Kidney capillary endothelial cell (primary cell): ENCODE measurements at places on chromosomes 1 and 21.

DNA sequence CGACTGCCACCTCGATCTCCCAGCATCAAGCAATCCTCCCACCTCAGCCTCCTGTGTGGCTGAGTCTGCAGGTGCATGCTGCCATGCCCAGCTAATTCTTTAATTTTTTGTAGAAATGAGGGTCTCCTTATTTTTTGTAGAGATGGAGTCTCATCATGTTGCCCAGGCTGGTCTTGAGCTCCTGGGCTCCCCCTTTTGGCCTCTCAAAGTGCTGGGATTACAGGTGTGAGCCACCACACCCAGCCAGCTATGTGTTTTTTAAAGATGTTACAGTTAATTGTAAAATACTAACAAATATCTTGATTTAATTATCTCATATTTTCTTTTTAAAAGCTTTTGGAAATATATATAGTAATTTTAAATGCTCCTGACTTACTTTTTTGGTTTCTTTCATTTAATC lies 181.3 kb upstream of the DMRTA2 start:
- no peak for DNase-seq

- no peak for DNase-seq
Measured at GRCh38 chr1:235650341-235651169, 971 bp upstream of the GNG4 start.

- peak; percentile 45 for DNase-seq
Measured at GRCh38 chr1:27296773-27297291, 25.1 kb upstream of the TMEM222 start.

DNA sequence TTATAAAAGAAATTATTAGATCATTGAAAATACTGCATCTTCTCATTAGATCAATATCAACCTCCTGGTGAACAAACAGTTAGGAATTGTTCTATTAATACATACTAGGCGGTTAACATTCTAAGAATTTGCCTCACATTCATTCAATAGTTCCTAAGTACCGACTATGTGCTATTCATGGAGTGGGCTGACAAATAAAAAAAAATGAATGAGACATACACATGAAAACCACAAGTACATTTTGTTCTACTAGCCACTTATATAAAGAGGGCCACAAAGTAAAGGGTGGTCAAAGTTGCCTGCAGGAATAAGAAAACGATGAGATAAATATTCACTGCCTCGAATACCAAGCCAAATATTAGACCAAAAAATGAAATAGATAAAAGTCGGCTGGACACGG lies 294.4 kb downstream of the SDCCAG8 start:
- DNase-seq: no peak

- DNase-seq: no peak
Measured at GRCh38 chr1:229538945-229539344, 19.6 kb downstream of the ABCB10 start.

DNA sequence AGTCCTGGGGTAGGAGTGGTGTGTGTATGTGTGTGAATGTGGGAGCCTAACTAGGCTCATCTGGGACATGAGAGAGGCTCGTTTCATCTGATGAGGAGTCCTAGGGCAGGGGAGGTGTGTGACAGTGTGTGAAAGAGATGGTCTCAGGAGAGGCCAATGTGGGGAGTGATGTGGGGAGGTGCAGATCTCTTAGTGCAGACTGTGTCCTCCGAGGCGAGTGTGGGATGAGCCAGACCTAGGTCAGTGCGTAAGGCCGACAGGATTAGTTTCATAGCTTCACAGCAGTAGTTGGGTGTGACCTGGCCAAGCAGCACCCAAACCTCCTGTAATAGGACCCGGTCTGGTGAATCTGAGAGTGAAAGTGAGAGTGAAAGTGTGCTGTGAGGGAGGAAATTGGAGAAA lies 94.7 kb downstream of the LIPI start:
- DNase-seq: no peak

GRCh38 chr1:36154765-36155407 lies 1.1 kb upstream of the MAP7D1 start:
- no peak for DNase-seq

DNA sequence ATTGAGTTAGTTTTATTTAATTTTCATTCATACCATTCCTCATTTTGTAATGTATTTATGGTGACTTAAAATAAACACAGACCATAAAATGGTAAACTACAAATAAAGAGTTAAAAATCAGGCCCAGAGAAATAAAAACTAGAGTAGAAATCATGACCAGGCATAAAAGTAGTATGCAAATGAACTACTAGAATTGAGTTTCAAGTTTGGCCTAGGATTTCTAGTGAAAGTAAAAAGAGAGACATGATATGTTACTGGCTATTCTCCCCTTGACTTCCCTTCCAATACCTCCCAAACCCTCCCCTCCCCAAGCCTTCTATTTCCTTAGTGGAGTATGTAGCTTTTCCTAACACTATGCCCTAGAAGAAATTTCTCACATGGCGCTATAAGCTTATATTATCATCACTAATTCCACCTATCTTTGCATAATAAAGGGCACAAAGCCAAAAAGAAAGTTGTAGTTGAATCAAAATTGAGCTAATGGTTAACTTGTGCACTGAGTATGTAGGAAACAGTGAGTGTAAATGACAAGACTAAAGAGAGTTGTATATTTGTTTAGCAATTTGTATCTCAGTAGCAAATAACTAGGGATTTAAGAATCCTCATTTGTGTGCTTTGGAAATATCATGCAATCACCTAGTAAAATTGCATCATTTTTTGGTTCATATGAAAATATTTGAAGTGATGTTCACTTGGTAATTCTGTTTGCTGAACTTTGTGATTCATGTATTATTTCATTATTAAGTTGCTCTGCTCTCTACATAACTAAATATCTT lies 29.7 kb upstream of the CDC14A start:
- no peak for DNase-seq

- DNase-seq: no peak
Measured at GRCh38 chr1:52906135-52906603, 15.4 kb downstream of the ECHDC2 start.

GRCh38 chr1:62076286-62076685 lies 118.4 kb upstream of the L1TD1 start:
- peak; percentile 69 for DNase-seq

- DNase-seq: no peak
Measured at GRCh38 chr1:167631386-167631935, 1.4 kb downstream of the RCSD1 start.

DNA sequence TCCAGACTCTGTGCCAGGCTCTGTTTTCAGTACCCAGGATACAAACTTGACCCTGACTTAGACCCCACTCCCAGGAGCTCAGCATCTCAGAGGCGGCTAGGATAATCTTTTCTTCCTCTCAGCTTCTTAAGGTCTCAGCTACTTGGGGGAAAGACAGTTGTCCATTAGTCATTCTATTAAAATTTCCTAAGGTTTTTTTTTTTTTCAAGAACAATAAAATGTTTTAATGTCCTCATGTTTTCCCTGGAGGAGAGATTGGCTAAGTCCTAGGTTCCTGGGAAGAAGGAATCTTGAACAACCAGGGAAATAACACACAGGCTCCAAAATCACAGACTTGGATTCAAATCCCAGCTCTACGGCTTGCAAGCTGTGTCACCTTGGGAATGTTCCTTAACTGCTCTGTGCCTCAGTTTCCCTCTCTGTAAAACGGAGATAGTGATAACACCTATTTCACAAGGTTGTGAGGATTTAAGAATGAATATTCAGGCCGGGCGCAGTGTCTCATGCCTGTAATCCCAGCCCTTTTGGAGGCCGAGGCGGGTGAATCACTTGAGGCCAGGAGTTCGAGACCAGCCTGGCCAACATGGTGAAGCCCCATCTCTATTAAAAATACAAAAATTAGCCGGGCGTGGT lies 33.0 kb downstream of the CDK18 start:
- DNase-seq: peak; percentile 40

GRCh38 chr1:228048659-228049298 lies 33.7 kb upstream of the ARF1 start:
- DNase-seq: no peak

DNA sequence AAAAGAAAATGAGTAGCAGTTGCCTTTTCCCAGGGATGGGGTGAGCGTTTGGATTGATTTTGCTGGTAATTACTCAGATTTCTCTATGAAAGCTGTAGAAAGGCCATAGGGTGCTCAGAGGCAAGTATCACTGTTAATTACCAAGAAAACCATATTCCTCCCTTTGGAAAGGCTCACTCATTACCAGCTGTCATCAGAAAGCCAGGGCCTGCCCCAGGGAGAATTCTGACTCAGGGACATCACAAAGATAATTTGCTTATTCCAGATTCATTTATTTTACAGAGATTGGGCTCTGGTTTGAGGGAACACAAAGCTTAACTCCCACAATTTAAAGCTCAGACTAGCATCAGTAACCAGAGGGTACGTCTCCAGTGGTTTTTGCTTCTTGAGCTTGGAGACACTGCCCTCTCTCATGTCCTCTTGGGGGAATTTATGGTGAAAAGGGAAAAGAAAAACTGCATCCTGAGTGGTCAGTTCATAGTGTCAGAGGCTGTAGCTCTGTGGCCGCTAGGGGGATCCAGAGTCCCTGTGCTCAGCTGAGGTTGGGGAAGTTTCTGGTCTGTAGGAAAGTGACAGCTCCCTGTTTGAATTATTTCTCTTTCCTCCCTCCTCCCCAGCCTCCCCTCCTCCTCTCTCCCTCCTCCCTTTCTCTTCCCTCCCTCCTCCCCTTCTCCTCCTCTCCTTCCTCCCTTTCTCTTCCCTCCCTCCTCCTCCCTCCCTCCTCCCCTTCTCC lies 204.3 kb downstream of the KCNJ6 start:
- peak; percentile 66 for DNase-seq

GRCh38 chr1:245855846-245856730 lies 651.0 kb downstream of the SMYD3 start:
- no peak for DNase-seq

GRCh38 chr21:35982717-35983116 lies 77.6 kb downstream of the SETD4 start:
- no peak for DNase-seq

GRCh38 chr1:67787746-67788145 lies 45.5 kb downstream of the GNG12 start:
- DNase-seq: no peak

DNA sequence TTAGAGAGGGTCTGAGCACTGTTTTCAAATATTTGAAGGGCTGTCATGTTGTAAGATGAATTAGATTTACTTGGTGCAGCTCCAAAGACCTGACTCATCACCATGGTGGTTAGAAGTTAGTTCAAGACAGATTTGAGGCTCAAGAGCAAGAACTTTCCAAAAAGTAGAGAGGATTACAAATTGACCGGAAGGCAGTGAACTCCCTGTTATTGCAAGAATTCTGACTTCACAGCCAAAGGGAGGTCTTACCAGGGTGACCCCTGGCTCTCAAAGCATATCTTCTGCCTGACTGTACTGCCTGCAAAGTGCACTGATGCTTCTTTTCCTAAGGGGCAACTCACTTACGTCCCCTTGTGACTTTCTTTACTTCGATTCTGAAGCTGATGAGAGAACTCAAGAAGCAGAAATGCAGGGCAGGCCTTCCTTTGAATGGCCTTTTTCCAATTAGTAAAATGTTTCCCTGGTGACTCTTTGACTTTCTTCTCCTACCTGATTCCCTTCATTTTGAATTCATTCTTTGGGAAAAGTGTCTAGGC lies 86.4 kb downstream of the NAV1 start:
- DNase-seq: no peak

GRCh38 chr1:109538827-109539555 lies 681 bp upstream of the GPR61 start:
- DNase-seq: no peak

DNA sequence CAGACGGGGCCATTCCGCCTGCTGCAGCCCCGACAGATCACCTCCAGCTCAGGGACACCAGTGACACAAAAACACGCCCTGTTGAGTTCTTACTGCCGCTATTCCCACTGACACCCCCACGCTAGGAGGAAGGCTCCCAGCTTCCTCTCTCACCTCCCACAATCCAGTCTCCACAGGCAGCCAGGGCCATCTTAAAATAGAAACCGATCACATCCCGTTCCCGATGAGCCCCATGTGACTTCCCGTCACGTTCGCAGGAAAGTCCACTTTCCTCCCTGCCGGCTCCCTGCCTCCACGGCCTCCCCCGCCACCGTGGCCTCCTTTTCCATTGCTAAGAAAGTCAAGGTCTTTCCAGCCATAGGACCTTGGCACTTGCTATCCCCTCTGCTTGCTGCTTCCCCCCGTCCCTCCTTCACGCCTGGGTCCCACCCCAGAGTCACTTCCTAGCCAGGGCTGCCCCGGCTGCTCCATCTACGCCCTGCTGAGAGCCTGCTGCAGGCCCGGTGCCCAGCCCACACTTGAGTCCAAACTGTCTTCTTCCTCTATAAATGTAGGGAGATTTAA lies 24.0 kb upstream of the DDOST start:
- peak; percentile 60 for DNase-seq

DNA sequence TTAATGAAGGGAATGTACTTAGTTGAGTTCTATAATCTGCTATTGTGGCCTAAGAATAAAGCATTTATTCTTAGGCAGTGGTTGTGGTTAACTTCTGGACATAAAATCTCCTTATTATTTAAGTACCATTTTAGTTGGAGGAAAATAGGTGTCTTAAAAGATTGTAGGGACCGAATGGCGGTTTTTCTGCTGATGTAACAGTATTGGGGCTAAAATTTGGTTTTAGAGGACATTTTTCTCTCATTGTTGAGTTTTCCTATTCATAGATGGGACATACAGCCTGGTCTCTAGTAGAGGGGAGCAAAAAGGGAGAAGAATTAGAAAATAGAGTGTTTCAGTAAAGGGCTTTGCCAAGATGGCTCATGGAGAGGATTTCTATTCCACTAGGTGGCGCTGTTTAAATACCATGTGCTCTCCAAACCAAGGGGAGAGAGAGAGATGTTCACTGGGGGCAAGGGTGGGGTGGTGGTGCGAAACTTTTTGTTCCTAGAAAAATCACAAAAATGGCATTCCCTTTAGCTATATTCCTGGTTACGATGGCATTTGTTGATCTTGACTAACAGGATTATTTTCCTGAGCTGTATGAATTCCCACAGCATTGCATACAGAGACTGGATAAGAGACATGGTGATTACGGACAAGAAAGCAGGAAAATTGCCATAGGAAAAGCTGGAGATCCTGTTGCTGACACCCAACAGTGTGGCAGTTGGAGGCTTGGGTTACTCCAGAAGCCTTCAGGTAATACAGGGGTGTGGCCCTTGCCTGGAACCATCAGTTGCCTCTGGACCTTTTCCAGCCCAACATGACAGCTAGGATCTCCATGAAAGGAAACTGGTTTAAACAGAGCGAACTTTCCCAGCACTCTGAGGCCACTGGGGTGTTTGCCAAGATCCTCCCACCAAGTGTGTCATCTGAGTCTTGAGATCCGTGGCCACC lies 18.2 kb upstream of the FCGR2A start:
- DNase-seq: peak; percentile 67

DNA sequence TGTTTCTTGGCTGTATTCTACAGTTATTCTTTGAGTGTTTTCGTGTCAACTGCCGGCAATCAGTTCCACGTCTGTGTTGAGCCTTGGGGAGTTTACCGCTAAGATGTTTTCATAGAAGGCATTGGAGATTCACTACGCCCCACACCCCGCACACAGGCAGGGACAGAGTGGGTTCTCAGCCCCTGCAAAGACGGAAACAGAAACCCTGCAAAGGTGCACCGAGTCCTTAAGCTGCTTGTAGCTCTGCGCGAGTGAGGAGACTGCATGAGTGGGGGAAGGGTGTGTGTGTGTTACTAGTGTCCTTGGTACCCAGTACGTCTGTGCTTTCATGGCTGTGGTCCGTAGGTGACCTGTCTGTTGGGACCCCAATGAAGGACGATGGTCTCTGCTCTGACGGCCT lies 1.9 kb downstream of the LHX4 start:
- no peak for DNase-seq
